ENCODE measurements at places on chromosomes 1 and 21. TPM values are rescaled to one million over a fixed set of nuclear protein-coding genes. Genes with fewer than 3 reads are reported as not detected.

- H3K27me3 ChIP-seq, result no peaks in the 10 kb centered on the region
- H3K36me3 ChIP-seq, result no peaks in the 10 kb centered on the region
- peak; percentile 40 for DNase-seq
- H3K4me1 ChIP-seq, result peaks cover 9% of the 10 kb centered on the region
- no peak overlapping the region for H3K4me3 ChIP-seq
- H3K27ac ChIP-seq, result no peak overlapping the region
Measured at GRCh38 chr1:203295796-203296195, 9.5 kb upstream of the BTG2 start.

Gene DDAH1
- total RNA-seq, result 51.3 TPM

DNA sequence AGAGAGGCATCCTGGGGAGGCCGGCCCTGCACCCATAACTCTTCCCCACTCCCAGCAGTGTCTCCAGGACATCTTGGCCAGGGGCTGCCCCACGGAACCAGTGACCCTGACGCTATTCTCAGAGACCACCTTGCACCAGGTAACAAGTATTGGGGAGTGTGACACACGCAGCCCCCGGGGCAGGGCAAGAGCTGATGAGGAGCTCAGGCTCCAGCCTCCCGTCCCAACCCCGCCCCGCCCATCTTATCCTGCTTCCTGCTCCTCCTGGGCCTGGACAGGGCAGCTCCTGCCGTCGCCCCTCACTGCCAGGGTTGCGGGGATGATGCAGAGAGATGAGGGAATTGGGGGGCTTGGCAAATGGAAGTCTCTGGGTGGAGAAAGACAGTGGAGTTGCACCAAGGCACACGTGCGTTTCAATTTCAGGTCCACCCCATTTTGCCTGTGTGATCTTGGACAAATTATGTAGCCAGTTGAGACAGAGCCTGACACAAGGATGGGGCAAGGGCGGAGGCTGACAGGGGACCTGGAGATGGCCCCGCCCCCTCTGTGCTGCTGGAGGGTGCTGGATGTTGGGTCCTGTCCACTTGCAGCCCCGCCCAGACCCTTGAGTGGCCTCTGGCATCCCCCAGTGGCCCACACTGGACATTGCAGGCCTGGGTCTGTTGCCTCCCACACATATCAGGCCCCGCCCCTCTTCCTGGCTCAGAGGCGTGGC lies 10.7 kb downstream of the CLCNKA start:
- DNase-seq, result peak; percentile 90
- no peaks in the 10 kb centered on the region for H3K4me1 ChIP-seq

DNA sequence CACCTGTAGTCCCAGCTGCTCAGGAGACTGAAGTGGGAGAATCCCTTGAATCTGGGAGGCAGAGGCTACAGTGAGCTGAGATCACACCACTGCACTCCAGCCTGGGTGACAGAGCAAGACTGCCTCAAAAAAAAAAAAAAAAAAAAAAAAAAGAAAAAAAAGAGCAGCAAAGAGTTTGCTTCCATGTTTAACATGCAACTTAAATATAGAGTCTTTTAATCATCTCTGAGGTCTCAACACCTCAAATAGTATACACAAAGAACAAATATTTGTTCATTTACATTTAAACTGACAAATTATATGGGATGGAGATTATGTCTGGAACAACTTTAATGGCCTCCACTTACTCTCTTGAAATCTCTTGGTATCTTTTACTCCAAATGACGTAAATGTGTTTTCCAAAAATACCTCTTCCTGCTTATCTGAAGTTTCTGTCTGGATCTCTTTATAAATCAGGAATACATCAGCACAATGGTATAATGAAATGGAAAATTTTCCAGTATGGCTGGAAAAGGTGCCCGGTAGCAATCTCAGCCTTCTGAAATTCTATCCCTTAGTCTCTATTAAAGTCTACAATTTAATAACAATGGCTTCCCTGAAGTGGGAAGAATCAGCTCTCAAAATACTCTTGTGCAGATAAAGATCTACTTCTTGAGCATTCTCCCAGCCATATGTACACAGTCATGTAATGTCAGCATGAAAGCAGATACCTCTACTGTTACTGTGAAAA lies 258.5 kb downstream of the OMA1 start:
- H3K4me3 ChIP-seq, result no peak overlapping the region
- DNase-seq, result no peak
- no peak overlapping the region for H3K27ac ChIP-seq
- H3K27me3 ChIP-seq, result no peaks in the 10 kb centered on the region
- no peaks in the 10 kb centered on the region for H3K36me3 ChIP-seq

GRCh38 chr21:29017639-29018237 lies 1.4 kb downstream of the RWDD2B start:
- no peak for DNase-seq
- peaks cover 11% of the 10 kb centered on the region for H3K4me1 ChIP-seq
- H3K27ac ChIP-seq, result no peak overlapping the region
- no peaks in the 10 kb centered on the region for H3K36me3 ChIP-seq
- H3K27me3 ChIP-seq, result no peaks in the 10 kb centered on the region

DNA sequence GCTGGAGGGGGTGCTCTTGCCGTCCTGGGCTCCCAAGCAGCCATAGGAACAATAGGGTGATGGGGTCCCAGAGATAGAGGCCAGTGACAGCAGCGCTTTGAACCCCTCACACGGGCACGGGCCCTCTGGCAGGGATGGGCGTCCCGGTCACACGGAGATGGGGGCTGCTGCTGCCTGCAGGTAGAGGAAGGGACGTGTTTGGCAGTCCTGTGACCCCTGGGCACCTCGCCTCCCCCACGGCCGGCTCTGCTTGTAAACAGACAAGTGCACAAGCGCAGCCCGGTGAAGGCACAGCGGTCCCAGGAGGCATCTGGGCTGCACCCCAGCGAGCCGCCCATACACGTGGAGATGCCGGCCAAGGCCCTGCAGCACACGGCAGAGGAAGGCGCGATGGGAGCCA lies 36.5 kb upstream of the PDE9A start:
- H3K27ac ChIP-seq, result no peak overlapping the region
- H3K4me3 ChIP-seq, result no peak overlapping the region
- peaks cover 6% of the 10 kb centered on the region for H3K4me1 ChIP-seq
- DNase-seq, result peak; percentile 61
- H3K27me3 ChIP-seq, result peaks cover 18% of the 10 kb centered on the region
- no peaks in the 10 kb centered on the region for H3K36me3 ChIP-seq

DNA sequence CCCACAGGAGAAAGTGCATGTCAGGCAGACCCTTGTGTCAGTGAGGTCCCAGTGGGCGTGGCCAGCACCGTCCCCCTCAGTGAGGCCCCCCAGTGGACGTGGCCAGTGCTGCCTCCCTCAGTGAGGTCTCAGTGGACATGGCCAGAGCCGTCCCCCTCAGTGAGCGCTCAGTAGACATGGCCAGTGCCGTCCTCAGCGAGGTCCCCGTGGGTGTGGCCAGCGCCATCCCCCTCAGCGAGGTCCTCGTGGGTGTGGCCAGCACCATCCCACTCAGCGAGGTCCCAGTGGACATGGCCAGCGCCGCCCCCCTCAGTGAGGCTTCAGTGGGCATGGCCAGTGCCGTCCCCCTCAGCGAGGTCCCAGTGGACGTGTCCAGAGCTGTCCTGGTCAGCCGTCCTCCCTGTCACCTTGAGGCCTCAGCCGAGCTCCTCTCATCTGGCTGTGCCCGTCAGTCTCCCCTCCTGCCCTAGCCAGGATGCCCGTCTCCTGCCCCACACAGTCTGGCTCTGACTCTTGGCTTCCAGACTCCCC lies 35.5 kb downstream of the PDE9A start:
- H3K4me3 ChIP-seq, result no peak overlapping the region
- no peaks in the 10 kb centered on the region for H3K27me3 ChIP-seq
- H3K27ac ChIP-seq, result no peak overlapping the region
- DNase-seq, result peak; percentile 64
- H3K36me3 ChIP-seq, result no peaks in the 10 kb centered on the region
